ENCODE measurements at places on chromosomes 13 and 19.

DNA sequence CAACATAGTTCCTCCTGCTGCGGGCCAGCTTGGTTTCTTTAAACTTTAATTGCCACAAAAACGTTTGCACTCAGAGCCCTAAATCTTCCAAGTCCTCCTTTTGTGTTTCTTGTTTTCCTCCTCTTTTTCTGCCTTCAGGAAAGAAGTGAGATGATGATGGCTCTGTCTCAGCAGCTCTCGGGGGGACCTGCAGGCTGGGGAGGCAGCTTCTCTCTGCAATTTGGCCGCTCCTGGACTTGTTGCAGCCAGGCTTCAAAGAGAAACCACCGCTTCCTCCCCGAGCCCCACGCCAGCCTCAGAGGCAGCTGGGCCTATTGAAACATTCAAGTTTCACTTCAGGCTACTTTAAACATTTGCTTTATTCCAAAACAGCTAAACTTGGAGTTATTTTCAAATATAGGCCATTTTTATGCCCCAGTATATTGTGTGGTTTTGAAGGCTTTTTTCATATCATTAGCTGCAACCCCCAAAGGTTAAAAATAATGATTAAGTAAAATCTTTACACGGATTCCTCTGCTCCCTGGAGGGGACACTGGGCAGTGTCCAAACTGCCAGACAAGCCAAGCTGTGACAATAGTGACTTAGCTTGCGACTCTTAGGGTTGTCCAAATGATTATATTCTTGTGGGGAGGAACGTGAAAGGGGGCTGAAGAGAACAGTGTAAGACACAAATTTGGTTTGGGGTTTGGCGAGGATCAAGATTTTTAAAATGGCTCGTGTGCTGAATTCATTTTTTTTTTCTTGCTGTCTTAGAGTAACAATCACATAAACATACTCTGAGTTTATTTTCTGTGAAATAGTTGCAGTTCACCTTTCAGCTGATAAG is 330.8 kb downstream of the DLEU7 start:
- no peak for DNase-seq

- peak; percentile 61 for DNase-seq
These were observed 22.8 kb upstream of the SIGLEC11 start for GRCh38 chr19:49983645-49984229.

- peak; percentile 86 for DNase-seq
These were observed 4.6 kb downstream of the MIDN start for GRCh38 chr19:1252821-1253513.

DNA sequence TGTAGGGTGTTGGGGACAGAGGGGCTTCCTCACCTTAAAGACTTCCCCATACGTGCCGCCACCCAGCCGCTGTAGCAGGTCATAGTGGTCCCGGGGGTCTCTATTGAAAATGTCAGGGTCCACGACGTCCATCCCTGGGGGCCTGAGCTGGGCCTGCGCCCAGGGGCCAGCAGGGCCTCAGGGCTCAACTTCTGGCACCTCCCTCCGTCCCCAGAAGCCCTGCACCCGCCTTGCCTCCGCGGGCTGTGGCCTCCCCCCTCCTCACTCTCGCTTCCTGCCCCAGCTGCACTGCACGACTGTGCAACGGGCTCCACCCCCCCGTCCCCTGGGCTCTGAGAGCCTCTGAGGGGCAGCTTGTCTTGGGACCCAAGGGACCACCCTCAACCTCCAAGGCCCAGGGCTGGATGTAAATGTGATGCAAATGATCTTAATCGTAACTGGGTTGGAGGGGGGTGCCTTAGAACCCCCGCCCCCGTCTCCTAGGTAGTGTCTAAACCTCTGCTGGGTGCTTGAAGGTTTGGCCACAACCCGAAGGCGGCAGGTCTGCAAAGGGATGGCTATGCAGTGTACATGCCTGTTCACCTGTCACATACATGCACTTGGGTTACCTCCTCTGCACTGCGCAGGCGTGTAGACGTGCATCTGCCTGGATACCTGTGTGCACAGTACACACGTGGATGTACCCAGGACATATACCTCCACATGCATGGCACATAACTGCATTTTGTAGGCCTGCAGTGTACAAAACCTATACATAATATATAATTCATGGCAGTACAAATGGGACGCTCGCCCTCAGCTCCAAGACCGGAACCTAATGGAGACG is at the start of gene MAP4K1:
MAP4K1 (minus strand) TSS at position 190 of the 826 bp plus-strand sequence; CDS start at position 132, 58 bp downstream.
- DNase-seq, result no peak

DNA sequence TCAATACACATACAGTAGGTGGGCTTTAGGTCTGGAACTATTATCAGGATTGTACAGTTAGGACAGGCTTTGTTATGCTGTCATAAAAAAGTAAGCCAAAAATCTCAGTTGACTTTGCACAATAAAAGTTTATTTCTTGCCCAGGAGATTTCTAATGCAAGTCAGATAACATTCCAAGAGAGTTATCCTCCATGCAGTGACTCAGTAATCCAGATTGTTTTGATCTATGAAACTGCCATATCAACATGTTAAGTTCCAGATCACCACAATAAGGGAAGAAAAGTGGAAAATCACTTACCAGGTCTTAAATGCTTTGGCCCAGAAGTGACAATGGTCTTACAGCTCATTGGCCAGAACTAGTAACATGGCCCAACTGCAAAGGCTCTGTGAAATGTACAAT is 636.2 kb upstream of the KLF12 start:
- DNase-seq, result peak; percentile 2

DNA sequence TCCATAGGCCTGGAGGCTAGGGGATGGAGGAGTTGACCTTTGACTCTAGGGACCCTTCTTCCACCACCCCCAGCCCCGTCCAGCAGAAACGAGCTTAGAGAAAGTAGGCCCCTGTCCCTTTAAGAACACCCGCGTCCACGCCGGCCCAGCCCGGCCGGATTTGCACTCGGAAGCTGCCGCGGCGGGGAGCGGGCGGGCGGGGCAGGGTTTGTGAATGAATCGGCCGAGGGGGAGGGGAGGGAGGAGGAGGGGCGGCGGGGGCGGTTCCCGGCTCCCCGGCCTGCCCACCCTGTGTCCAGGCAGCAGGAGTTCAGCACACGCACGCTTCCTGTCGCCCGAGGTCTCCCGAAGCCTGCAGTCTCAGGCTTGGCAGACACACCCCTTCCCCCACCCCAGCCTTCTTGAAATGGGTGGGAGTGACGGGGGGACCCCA is 1.5 kb downstream of the UNC13A start:
- DNase-seq, result peak; percentile 62

- DNase-seq, result no peak
These were observed 105.3 kb downstream of the RGCC start for GRCh38 chr13:41562541-41563178.

GRCh38 chr13:49476529-49476928 is 19.2 kb upstream of the PHF11 start:
- no peak for DNase-seq

DNA sequence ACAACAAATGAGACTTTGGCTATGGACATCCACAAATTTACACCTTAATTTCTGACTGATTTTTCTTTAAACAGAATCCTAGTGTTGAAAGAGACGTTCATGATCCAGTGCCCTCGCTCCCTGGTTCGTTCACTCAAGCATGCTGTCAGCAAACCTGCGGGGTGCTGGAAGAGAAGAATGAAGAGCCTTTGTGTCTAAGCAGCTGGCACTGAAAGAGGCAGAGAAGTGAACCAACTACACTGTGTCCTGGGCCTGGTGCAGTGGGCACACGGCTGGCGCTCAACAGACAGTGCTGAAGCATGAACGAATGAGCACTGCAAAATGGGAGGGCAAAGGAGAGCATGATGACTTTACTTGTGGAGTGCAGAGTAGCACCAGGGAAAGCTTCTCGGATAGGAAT is 46.8 kb downstream of the MIPEP start:
- no peak for DNase-seq

DNA sequence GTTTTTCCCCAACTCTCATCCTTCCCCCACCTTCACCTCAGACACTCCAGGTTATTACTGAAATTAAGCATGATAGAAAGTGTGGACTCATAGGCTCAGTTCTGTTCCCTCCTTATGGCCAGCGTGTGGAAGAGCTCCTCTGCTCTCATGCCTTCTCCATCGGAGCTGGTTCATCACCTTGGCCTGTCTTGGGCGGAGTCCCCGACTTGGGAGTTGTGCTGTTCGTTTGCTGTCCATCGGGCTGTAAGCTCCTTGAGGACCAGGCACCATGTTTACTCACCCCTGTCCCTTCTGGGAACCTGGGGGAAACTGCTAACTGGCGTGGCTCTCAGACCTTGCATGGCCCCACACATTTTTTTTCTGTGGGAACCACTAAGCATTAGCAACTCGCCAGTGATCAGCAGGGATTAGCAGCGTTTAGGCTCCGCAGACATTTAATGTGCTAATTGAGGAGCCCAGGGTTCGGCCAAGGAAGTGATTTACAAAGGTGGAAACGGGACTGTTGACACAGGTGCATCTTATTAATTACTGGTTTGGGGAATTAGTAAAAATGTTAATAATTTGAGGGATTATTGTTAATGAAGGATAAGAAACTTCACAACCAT is 123.8 kb downstream of the TM9SF2 start:
- DNase-seq, result no peak

DNA sequence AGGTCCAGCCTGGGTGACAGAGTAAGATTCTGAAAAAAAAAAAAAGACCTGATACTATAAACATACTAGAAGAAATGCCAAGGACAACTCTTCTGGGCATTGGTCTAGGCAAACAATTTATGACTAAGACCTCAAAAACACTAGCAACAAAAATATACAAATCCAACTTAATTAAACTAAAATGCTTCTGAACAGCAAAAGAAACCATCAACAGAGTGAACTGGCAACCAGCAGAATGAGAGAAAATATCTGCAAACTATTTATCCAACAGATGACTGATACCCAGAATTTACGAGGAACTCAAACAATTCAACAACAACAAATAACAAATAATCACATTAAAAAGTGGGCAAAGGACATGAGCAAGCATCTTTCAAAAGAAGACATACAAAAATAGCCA is 26.8 kb upstream of the GPC6 start:
- no peak for DNase-seq

- DNase-seq, result no peak
These were observed 3.4 kb downstream of the PNKP start for GRCh38 chr19:49863935-49864320.

- no peak for DNase-seq
These were observed 1113.4 kb upstream of the MIR17HG start for GRCh38 chr13:90233933-90234672.

DNA sequence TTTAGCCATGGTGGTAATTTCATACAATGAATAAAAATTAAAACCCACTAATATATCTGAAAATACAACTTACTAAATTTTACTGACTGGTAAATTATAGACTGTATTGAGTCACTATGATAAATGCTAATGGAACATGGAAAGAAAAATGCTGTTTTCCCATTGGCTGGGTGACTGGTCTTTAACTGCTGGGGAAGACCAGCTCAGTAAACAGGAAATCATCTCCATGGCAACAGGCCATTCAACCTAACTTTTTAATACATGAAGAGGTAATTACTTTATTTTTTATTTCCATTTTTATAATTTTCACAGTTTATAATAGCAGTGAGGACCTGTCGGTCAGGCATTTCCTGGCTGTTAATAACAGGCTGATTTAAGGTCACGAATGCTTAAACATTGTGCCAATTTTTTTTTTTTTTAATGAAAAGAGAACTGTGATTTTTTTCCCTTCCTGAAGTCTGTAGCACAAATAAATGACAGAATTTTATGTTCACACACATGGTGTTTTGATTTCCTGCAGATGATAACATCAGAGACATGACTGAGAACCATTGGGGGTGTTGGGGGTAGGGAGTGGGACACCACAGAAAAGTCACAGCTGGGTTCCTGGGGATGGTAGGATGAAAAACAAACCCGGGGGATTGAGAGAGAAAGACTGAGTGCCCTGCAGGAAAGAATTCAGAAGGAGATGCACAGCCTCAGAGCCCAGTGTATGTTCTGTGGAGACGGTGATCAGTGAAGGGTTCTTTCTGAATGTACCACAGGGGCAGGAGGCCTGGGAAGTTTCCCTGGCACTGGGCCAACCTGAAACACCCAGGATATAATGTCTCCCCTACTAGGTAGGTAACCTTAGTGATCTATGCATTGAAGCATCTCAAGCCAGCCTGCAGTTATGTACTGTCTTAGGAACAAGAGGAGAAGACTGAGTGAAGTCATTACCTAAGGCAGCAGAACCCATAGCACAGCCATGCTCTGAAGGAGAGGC is 297.1 kb downstream of the COG6 start:
- no peak for DNase-seq

DNA sequence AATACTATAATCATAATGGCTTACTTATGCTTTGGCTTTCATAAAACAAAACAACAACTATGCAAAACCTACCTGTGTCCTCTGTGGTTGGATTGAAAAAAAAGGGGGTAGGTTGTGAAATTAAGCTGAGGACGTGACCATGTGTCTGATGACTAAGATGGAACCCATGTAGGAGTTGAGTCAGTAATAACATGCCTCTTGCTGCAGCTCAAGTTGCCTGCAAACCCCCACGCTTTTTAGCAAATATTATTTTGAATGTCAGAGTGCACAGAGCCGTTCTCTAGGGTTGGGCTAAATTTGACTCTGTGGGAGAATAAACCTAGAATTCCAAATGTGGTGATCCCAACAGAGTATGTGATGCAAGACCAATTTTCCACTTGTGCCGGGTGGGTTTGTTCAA is 209.3 kb downstream of the KCNRG start:
- no peak for DNase-seq

GRCh38 chr19:50819636-50820035 is 4.0 kb downstream of the KLK1 start:
- DNase-seq, result no peak

GRCh38 chr19:4600893-4601292 is 38.4 kb upstream of the TNFAIP8L1 start:
- DNase-seq, result no peak

DNA sequence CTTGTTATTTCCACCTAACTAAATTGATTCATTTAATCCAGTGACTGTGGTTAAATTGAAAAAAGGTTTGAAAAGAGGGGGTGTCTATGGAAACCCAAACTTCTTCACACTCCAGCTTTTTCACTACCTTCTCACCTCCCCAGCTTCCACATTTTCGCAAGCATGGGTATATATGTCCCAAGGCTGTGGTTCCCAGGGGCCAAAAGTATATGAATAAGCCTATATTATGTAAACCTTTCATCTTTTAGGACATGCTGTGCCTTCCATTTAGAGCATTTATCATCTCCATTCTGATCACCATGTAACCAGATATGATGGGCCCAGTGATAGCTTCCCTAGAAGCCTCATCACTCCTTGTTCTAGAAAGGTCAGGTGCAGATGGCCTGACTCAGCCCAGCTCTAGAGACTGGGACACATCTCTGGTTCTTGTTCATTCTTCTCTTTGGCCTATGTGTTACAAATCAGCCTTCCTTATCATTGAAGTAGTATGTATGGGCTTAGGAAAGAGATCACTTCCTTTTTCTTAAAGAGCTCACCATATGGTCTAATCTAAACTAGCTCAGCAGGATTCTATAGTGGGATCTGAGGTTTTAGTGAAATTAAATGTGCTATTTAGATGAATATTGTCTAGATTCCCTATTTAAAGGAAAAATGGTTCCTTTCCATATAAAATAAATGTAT is 19.5 kb upstream of the ARL11 start:
- no peak for DNase-seq

- DNase-seq, result no peak
These were observed 2.9 kb upstream of the C13orf42 start for GRCh38 chr13:51113969-51114368.

DNA sequence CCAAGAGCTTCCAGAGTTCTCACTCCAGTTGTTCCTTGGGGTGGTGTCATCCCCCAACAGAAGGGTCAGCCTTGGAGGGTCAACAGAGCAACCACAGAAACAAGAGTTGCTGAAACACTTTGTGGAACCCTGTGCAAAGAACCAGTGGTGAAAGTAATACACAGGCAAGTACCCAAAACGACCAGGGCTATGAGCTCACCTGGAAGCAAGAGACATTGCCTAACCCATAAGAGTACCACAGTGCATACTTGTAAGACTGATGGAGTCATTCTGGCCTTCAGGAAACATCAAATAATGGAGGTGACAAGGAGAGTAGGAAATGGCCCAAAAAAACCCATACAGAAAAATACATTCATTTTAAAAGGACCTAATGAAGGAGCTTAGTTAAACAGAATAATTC is 184.3 kb upstream of the TSC22D1 start:
- DNase-seq, result no peak

Data from H54 (cell line).